ENCODE measurements at places on chromosomes 4 and X.

DNA sequence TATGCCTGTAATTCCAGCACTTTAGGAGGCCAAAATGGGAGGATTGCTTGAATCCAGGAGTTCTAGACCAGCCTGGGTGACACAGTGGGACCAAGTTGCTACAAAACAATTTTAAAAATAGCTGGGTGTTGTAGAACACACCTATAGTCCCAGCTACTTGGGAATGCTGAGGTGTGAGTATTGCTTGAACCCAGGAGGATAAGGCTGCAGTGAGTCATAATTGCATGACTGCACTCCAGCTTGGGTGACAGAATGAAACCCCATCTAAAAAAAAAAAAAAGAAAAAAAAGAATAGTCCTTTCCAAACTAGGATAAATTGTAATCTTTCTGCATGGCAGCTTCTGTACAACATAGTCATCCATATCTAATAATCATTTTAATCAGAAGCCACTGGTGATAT, 270.1 kb upstream of the INTU start:
- DNase-seq = no peak

DNA sequence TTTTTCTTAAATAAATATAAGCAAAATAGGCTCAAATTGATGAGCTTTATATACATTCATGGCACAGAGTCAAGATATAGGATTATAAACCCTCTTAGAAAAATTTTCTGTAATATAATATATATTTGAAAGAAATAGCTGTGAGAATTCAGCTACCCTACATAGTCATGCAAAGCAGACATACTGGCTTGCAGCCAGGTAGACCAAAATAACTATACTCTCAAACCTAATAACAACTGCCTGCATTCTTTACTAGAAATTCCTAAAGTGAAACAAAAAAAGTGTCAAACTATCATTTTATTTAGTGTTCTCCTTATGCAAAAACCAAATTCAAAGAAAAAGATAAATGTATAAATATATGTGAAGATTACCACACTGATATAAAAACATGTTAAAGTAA, 1390.2 kb downstream of the C4orf33 start:
- DNase-seq = no peak

GRCh38 chr4:158042591-158043030, 130.2 kb downstream of the GASK1B start:
- DNase-seq = no peak

GRCh38 chr4:143054971-143055370, 129.7 kb upstream of the USP38 start:
- DNase-seq = no peak

DNA sequence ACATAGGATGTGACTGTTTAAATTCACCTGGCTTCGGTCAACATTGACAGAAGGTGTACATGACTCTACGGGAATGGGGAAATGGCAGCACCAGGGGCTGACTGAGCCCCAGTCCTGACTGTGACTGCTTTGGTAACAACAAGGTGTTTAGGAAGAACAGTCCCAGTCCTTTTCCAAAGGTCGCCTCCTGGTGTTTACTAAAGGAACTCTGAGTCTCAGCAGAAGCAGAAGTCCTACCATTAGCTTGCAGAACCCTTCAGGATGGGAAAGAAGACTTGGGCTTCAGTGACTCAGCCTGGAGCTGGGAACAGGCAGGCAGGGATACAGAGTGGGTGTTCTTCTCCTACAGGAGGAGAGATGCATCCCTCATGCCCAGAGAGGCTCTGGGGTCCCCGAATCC, 103.3 kb downstream of the MGST2 start:
- no peak for DNase-seq

GRCh38 chr4:76620723-76621468, 185.9 kb downstream of the SHROOM3 start:
- no peak for DNase-seq

GRCh38 chr4:2356123-2357069, 62.0 kb downstream of the ZFYVE28 start:
- no peak for DNase-seq

GRCh38 chr4:181755846-181756245, 487.4 kb upstream of the TENM3 start:
- no peak for DNase-seq
